RWPE2 (cell line): ENCODE measurements at places on chromosomes 7 and 10.
A peak's percentile ranks its signal among the peaks of the same experiment; 100 is the strongest.

DNA sequence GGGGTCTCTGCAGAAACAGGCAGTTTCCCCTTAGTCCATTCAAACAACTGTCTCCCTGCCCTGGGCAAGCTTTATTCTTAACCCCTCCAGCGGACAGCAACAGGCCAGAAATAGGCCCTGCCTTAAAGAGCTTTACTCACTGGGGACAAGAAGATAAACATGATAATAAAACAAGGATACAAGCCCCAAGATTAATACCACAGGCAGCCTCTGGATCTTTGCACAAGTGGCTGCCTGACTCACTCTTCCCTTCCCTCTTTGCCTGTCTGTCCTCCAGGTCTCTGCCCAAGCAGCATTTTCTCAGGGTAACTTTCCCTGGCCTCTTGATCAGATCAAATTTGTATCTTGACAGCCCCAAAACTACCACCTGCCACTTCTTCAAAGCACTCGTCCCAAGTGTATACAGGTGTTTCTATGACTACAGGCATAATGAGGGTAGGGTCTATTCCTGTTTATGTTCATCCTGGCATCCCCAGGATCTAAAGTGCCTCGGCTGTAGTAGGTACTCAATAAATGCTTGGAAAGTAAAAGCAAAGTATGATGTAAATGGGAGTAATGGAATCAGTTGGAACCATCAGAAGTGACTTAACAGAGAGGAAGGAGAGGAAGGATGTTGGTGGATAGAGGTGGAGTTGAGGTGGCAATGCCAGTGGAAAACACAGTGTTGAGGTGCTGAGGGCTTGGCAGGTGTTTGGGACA, 7.0 kb upstream of the CAMK2G start:
- no peak for DNase-seq

DNA sequence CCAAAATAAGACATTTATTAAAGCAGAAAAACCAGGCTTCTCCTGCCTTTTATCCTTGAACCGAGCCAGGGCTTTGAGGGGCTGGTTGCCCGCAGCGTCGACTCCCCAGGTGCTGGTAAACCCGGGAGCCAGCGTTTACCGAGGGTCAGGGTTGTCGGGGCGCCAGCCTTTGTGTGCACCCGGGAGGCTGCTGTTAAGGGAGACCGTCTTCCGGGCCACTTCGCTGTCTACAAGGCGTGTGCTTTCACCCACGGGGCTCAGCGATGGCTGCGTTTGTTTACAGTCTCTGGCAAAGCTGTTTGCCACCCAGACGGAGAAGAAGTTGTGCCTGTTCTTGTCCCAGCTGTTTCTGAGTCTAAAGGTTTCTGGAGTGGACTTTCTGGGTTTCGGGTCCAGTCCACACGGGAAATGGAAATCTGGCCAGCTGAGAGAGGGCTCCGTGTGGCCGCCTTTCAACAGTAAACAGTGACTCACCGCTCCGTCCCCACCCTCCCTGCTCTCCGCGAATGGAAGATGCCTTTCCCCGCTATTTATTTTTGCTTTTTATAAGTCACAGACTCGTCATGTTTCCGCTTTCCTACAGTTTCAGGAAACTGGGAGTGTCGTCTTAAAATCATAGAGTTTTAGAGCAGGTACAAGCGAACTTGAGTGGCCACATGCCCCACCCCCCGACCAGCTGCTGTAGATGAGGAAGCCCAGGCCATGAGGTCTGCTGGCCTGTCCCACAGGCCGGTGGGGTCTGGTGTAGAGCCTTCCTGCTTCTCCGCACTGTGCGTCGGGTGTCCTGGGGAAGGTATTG, 2.2 kb downstream of the MAFK start:
- peak; percentile 89 for DNase-seq

- DNase-seq, result no peak
Measured at GRCh38 chr10:46220187-46220586, 66.6 kb upstream of the ANTXRL start.

DNA sequence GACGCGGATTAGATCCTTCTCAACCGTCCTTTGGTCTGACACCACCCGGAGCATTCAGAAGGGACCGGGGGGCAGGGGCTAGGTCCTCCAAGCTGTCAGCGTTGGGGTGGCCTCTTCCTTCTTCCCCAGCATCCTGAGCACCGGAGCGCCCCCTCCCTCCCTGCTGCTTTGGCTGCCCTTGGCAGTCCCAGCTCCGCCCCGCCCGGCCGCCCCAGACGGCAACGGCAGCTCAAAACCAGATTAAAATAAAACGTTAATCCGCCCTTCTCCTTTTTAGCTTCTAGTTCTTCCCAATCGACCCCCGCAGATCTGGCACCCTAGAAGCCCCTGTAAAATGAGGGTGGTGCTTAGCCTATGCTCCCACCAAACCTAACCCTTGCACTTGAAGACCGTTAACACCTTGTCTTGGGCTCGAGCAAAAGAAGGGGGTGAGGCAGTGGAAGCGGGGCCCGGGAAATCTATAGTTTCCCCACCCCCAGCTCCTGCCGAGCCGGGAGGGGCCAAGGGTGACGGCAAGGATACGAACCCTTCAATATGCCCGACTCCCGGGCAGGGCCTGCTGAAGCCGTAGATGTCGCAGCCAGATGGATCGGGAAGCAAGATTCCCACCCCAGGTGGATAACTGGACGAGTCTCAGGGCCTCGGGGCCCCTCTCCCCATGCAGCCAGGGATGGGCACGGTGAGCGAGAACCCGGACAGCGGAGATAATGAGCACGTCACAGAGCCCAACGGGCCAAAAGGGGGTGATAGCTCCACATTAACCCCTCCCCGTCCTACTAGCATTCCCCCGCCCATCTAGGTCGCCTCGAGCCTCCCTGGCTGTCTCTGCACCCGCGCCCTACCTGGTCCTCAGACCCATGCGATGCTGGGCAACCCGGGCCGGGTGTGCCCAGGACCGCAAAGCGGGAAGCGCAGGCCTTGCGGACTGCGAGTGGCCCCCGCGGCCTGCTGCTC, 169.7 kb downstream of the NRF1 start:
- DNase-seq, result no peak

DNA sequence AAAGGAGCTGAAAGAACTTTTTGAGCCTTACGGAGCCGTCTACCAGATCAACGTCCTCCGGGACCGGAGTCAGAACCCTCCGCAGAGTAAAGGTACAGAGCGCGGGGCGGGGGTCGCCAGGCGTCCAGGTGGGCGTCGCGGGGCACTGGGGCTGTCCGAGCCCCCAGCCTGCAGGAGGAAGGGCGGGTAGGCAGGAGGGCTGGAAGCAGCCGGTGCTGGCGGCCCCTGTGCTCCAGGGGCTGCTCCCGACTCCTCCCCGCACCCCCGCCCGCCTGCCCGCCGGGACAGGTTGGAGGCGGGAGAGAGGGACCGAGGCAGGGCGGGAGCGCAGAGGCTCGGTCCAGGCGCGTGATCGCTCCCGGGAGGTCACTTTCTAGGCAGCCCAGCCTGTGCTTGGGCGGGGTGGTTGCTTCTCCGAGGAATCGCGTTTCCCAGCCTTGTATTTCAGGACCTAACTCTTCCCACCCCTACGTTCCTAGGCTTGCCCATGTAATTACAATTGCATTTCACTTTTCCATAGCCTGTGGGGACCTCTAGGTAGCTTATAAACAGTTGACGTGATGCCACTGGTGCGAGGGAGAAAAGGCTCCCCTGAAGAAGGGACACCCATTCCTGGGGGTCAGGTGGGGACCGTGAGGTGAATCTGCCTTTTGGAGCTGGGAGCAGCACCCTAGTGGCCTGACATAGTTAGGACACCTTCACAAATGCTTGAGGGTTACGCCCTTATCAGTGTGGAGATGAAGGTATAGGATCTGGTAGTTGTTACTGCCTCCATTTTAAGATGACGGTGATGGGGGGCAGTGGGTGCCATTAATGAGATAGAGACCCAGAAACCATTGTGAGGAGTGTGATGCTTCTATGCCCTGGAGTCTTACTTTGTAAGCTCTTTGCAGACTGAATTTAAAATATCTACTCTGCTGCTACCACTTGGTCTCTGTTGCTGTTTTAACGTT, 148.2 kb downstream of the CELF2 start:
- DNase-seq, result no peak

- DNase-seq, result no peak
Measured at GRCh38 chr7:22601408-22601807, 101.4 kb upstream of the STEAP1B start.

DNA sequence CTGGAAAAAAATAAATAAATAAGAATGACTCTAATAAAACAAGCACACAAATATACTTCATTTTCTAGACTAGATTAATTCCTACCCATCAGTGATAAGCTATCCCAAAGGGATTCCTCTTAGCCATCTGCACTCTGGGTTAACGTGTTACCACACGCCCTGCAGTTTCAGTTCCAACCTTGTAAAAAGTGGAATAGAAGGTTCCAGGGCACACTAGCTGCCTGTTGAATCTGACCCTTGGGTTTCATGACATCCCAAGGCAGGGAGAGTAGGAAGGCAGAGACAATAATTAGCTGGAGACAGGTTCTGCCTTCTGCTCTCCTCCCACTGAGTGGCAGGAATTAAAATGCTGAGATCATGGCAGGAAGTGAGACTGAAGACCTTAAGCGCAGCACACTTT, 33.5 kb downstream of the SLC37A3 start:
- no peak for DNase-seq

DNA sequence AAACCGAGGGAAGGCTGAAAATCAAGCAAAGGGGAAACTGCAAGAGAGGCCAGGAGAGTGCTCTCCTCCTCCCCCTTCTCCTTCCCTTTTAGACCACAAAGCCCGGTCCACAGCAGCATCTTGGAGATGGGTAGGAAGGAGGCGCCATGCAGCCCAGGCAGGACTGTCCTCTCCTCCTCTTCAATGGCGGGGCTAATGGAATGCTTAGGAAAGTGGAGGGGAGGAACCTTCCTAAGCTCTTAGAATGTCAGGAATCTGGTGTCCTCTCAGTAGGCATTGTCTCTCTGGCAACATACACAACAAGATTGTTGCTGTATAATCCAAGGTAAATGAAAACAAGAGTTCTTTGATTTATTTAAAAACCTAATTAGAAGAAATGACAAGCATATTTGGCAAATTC, 185.1 kb downstream of the DGKI start:
- DNase-seq, result no peak

DNA sequence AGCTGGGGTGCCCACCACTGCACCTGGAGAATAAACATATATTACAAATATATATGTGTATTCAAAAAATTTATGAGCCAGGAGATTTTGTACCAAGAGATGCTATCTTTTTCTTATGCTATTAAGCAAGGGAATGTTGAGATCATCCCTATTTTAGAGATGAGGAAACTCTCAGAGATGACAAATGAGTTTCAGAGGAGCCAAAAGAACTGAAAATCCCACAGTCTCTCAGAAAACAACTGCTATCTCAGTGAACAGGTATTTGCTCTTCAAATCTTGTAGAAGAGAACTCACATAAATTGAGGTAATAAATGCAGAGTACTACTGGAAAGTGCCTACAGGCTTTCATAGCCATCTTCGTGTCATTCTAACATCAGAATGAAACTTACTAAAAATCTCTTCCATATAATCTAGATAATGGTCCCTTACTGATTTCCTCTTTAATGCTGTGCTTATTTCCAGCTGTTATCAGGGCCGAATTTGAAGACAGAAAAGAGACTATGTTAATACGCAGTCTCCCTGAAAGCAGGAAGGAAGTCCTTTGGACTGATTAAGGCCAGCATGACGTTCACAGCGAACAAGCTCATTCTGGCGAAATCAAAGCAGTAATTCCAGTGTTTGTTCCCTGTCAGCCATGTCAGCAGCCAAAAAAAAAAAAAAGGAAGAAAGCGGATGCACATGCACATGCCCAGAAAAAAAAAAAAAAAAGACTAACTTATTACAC, 29.4 kb upstream of the ANAPC16 start:
- no peak for DNase-seq

- DNase-seq, result no peak
Measured at GRCh38 chr10:76436981-76437380, 1005.6 kb downstream of the LRMDA start.

DNA sequence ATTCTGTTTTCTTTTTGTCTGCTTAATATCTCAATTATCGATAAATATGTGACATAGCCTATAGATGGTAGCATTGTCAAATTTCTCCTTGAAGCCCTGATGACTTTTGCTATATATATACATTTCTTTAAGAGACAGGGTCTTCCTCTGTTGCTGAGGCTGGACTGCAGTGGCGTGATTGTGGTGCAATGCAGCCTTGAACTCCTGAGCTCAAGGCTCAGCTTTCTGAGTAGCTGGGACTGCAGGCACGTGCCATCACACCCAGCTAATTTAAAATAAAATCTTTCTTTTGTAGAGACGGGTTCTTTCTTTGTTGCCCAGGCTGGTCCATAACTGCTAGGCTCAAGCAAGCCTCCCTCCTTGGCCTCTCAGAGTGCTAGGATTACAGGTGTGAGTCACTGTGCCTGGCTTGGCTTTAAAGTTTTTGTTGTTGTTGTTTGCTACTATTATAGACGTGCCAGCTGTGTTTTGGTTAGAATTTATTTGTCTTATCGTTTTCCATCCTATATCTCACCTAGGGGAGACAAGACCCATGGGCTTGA, 7.0 kb downstream of the UMAD1 start:
- DNase-seq, result no peak

DNA sequence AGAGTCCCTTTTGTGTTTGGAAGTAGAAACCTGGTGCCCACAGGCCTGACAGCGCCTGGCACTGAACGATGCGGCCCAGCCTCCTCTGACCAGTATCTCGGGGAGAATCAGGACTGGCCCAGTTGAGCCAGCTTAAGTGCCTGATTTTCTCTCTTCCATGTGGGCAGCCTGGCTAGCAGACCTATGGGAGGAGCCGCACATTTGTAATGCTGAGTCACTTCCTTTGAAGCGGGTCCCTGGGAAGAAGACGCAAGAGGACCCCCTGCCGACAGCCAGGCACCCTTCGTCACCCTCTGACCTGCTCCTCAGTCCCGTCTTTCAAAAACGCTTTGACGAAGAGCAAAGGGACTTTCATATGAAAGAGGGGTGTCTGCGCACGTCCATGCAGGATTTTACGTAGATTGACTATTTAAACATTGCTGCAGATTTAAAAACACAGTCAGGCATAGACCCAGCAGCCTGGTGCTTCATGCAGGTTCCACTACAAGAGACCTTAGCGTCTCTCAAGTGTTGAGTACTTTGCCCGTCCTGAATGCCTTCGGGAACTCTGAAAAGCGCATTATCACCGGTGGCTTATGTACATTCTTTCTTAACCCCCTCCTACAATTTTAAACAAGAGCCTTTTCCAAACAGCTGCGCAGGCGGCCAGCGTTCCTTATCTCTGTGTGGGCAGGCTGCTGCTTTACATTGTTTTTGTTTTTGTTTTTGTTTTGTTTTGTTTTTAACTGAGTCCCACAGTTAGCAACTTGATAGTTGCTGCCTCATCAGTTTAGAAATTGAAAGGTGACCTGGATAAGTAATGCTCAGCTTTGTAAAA, 36.5 kb upstream of the AP5Z1 start:
- no peak for DNase-seq

DNA sequence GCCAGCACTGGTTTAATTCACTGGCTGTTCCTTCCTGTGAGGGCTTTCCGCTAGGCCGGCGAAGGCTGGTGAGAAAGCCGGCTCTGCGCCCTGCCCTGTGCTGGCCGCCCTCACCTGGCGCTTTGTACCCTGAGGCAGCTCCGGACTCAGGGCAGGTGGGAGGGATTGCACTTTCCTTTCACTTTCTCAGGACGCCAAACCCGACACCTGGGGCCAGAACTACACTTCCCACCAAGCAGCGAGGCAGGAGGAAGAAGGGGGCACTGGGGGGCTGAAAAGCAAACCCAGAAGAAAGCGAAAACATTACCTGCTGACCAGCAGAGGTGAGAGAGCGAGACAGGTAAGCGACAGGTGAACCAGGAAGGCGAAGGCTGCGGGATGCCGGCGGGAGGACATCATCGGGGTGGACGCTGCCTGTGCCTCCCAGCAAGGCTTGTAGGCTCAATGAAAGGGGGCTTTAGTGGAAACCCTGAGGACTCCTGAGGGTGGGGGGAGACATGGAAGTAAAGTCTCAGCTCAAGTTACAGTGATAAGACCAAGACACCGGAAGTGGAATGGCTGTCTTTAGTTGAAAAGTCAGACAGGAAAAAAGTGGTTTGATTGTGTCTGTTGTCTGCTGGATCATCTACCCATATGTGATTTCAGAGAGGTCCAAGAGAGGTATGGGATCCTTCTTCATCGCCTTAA, at the start of gene RAB19:
Gene RAB19, plus strand, starts transcription at position 181 of the 687 bp plus-strand sequence. CDS start 3,589 bp downstream, outside the sequence.
- DNase-seq, result no peak
